ENCODE measurements at places on chromosomes 12 and 14. TPM values are rescaled to one million over a fixed set of nuclear protein-coding genes. Genes with fewer than 3 reads are reported as not detected.
A peak's percentile ranks its signal among the peaks of the same experiment; 100 is the strongest.

- DNase-seq: peak; percentile 71
Measured at GRCh38 chr12:53063708-53064612, 14.1 kb downstream of the TNS2 start.

DNA sequence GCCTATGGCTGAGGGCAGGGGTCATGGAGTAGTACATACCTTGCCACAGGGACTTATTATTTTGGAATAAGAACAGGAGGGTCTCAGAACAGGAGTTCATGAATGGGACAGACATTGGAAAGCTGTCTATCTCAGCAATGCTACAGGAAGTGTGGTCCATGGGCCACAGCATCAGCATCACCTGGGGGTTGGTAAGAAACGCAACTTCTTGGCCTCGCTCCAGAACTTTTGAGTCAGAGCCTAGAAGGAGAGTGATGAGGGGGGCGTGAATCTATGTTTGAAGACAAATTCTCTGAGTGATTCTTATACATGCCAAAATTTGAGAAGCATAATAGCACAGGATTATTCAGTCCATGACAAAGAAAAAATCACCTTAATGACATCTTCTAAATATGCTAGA lies 156.6 kb downstream of the RPAP3 start:
- no peak for DNase-seq

The ZNF384 gene
- 28.5 TPM for total RNA-seq

The CAPZA3 gene
- total RNA-seq: not detected

The SIX4 gene
- total RNA-seq: 48.3 TPM

- DNase-seq: no peak
Measured at GRCh38 chr12:132494294-132495164, 4.6 kb downstream of the FBRSL1 start.

The RAB2B gene
- total RNA-seq: 8.9 TPM

- DNase-seq: no peak
Measured at GRCh38 chr14:33631021-33631420, 319.9 kb downstream of the EGLN3 start.

GRCh38 chr12:89153341-89153740 lies 199.0 kb downstream of the DUSP6 start:
- no peak for DNase-seq

- no peak for DNase-seq
Measured at GRCh38 chr12:49279706-49280159, 14.9 kb downstream of the TUBA1C start.

The HOXC4 gene
- total RNA-seq: 0.75 TPM

The ACOT6 gene
- total RNA-seq: not detected

DNA sequence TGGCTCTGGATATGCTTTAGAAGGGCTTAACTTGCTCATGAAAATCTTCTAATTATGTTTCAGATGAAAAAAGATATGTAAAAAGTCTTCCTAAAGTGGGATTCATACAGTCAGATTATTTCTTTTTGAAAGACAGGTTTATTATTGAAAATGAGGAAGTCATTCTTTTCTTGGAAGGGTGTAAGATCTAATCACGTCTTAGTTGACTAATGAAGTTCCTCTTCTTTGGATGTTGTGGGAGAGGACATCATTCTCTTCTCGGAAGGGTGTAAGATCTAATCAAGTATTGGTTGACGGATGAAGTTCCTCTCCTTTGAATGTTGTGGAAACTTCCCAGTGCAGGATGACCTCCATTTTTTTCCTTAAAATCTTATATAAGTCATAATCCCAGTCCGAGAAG lies 74.9 kb downstream of the ALG10 start:
- DNase-seq: no peak

GRCh38 chr12:75822416-75822815 lies 209.2 kb downstream of the PHLDA1 start:
- DNase-seq: no peak

DNA sequence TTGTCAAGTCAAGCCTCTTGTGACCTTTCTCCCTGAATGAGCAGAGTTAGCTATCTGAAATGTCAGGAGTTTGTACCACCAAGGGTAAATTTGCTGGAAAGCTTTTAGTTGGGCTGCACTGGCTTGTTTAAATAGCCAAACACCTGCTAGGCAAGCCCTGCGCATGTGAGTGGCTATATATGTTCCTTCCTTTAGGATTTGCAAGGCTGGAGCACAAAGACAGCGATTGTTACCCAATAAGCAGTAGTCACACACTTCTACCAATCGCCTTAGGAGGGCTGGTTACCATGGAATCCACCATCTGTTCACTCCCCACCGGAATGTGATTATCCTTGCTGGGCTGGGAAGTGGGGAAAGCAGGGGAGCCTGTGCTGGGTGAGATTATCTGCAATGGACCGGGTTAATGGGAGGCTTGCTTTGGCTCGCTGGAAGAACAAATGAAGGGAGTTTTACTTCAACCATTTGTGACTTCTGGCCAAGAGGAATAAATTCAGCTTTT lies 102.5 kb downstream of the FGD4 start:
- DNase-seq: peak; percentile 52

GRCh38 chr12:94458877-94459727 lies 565 bp downstream of the CEP83 start:
- no peak for DNase-seq

The RDH12 gene
- total RNA-seq: not detected

All from gastrocnemius medialis (tissue), 4 donors.